ENCODE measurements at places on chromosomes 16 and 17.

DNA sequence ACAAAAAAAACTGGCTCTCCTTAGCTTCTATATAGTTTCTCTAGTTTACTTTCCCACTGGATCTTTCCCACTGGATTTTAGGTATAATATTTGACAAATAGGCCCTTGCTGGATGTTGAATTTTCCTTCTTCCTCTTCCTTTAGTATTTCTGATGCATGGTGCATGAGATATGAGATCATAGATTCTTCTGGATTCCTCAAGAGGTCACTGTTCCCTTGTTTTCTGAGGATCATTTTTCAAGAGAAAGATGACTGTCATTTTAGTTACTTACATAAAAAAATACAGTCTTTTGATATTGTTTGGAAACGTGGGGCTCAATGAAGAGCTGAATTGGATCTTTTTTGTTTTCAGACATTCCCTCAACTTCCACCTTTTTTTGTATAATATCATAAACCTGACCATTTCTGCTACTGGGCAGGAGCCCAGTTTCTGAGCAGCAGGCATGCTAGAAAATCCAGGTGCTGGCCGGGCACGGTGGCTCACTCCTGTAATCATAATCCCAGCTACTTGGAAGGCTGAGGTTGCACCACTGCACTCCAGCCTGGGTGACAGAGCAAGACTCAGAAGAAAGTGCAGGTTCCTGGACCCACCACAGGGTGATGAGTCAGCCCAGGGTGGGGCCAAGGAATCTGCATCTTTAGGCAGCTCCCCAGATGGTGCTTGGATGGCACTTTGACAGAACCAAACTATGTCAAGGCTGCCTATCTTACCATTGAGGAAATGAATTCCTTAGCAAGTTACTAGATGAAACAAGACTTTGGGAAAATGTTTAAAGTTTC lies 70.3 kb downstream of the SDR42E1 start:
- no peak for DNase-seq

GRCh38 chr17:58312021-58312630 lies 16.5 kb downstream of the TSPOAP1 start:
- no peak for DNase-seq

DNA sequence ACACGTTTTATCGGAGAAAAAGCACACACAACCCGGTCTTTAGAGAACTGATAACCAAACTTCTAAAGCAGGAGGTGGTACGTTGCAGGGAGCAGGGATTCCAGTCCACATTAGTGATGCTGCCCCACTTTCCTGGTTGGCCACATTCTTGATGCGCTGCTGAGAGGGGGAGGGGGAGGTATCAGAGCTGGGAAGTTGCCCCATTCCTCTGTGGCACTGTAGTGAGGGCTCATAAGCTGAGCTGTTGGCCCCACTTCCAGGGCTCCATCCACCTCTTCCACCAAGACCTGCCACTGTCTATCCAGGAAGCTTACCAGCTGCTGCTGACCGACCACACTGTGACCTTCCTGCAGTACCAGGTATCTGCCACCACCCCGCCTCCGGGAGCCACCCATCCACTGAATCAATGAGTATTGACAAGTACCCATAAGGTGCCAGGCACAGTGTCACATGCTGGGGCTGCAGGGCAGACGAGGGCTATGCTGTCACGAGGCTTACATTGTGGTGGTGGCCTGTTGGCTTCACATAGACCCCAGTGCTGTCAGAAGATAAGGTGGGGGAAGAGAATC lies 1.1 kb downstream of the TSEN54 start:
- no peak for DNase-seq

DNA sequence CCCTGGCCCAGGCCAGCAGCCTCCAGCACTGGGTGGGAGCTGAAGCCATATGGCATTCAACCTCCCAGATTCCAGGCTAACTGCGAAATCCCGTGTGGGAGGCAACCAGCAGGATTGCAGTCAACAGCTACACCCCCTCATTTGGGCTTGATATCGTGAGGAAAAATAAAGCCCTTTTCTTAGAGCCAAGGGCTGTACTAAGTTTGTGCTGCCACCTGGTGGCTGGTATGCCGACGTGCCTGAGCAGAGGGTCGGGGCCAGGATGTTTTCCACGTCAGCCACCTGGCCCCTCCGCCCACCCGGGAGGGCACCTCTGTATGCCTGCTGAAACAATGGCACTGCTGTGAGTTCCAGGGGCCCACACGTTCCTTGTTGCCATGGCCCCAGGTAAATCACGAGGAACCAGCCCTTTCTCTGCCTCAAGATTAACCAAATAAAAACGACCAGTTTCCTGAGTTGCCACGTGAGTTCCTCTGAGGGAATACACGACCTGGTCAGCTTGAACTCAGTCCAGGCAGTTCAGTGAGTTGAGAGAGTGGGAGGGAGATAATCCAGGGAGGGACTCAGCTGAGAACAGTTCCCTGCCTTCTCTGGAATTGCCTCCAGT lies 9.0 kb downstream of the TMEM98 start:
- peak; percentile 46 for DNase-seq

DNA sequence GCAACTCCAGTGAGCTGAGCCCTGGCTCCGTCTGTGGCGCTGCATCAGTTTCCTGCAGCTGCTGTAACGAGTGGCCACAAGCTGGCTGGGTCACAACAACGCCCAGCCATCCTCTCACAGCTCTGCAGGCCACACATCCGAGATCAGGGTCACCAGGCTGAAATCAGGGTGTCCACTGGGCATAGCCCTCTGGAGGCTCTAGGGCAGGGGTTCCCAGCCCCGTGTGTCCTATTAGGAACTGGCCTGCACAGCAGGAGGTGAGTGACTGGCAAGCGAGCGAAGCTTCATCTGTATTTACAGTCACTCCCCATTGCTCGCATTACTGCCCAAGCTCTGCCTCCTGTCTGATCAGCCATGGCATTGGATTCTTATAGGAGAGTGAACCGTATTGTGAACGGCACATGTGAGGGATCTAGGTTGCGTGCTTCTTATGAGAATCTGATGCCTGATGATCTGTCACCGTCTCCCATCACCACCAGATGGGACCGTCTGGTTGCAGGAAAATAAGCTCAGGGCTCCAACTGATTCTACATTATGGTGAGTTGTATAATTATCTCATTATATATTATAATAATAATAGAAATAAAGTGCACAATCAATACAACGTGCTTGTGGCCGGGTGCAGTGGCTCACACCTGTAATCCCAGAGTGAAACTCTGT lies 176.5 kb downstream of the SEC14L1 start:
- DNase-seq, result no peak

- no peak for DNase-seq
Measured at GRCh38 chr16:54072237-54072636, 214.3 kb downstream of the IRX3 start.

DNA sequence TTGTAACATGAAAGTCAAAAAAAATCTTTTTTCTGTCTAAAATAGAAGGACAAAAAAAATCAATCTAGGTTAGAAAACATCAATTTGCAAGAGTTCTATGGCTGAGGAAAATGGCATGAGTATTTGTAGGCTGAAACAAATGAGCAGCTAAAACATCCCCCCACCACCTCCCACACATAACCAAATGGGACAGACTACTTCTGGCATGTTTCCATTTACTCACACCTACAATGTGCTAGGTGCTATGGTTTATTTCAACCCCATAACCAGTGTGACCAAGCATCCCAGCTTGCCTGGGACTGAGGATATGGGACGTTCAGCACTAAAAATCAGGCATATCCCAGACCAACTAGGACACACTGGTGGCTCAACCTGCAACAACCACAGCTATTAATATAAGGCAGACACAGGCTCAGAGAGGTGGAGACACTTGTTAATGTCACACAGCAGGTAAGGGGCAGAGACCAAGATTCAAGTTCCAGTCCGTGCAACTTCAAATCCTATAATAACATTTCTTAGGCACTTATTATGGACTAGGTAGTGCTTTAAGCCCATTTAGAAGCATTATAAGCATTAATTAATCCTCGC lies 96.0 kb downstream of the XYLT1 start:
- DNase-seq, result no peak

GRCh38 chr16:88686062-88686438 lies 257 bp downstream of the SNAI3 start:
- DNase-seq, result no peak

- no peak for DNase-seq
Measured at GRCh38 chr17:41483531-41483930, 2.6 kb upstream of the KRT35 start.

DNA sequence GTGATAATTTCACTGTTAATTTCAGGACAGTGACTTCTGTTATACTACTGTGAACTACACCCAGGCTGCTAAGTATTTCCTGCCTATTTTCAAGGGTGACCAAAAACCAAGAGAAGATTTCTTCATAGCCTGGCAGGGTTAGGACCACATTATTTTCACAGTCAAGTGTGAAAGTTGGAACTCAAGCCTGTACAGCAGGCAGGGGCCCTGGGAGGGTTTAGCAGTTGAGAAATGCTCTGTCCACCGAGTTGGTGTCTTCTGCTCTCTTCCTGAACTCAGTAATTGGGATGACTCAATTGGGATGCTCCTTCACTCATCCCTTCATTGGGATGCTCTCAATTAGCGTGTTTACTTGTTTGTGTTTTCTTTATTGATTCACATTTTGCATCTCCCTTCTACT lies 347.3 kb upstream of the CDH11 start:
- no peak for DNase-seq

- no peak for DNase-seq
Measured at GRCh38 chr17:48500435-48501426, 30.1 kb downstream of the HOXB1 start.

DNA sequence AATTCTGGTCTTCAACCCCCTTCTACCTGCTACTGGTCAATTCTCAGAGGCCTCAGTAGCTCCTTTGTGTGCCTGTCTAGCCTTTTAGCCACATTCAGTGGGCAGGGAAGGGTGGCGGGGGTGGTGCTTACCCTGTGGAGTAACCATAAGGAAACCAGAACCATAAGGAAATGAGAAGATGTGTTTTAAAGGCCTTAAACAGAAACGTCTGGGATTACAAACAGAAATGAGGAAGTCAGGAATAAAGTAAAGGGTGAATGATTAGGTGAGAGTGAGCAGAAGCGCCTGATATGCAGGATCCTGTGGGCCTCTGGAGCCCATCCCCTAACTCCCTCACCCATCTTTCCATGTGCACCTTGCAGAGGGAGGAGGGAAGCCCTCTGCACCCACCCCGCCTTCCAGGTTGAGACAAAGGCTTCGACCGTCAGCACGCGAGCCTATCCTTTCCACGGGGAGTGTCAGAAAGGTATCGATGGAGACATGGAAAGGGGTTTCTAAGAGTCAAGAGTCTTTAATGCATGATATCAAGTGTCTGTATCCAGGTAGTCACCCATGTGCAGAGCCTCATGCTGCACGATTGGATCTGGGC lies 20.4 kb downstream of the KIAA0513 start:
- DNase-seq, result no peak

DNA sequence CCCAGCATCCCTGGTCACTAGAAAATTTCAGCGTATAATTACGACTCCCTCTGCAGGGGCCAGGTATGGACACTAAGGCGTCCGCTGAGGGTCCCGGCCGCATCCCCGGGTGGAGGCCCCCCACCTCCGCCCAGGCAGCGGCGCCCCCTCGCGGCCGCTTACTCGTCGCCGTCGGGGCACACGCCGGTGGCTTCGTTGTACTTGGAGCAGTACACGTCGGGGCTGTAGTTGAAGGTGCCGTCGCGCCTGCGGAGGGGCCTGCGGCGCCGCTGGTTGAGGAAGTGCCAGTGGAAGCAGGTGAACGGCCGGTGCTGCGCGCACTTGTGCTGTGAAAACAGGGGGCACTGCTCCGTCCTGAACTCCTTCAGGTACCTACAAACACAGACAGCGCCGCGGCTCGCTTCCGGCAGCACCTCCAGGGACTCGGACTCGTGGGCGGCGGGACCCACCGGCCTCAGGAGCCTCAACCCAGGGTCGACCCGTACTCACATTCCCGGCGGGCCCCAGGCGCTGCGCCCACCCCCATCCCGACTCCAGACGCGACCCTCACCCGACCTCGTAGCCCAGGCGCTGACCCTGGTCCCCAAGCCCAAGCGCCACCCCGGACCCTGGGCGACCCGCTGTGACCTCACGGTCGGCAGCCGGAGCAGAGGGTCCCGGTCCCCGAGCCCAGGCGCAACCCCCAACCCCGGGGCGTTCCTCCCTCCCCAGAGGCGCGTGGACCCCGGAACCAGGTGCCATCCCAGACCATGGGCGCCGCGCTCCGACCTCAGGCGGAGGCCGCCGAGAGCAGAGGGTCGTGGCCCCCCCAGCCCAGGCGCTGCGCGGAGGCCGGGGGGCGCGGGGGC lies 596 bp downstream of the UNKL start:
- peak; percentile 43 for DNase-seq

DNA sequence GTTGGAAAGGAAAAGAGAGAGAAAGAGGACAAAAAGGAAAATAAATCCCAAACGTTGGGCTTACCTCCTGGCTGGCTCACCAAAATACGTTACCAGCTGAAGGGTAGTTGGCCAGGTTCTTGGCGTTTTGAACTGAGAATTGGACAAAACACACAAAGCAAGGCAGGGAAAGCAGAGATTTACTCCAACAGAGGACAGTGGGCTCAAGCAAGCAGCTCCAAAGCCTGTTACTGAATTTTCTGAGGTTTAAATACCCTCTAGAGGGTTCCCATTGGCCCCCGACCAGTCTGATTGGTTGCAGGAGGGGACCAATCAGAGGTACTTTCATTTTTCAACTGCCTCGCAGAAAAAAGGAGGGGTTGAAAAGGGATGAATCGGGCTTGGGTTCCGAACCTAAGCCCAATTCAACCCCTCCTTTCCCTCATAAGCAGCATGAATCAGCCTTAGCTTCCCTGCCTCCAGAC lies 55.6 kb upstream of the ALOX12 start:
- DNase-seq, result no peak

DNA sequence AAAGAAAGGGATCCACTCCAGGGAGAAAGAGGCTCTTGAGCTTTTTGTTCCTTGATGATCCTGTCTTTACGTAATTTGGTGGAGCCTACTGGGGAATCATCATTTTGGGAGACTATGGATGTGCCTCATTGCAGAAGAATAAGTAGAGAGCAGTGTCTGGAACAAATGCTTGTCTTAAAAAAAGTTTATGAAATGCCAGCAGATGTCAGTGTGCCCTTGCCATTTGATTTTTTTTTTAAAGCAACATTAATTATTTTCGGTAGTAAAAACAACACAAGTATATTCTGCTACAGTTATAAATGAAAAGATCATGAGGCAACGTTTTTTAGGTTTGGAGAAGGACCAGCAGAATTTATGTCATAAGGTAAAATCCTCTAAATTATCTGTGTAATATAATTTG lies 934.8 kb upstream of the EEF2KMT start:
- no peak for DNase-seq

DNA sequence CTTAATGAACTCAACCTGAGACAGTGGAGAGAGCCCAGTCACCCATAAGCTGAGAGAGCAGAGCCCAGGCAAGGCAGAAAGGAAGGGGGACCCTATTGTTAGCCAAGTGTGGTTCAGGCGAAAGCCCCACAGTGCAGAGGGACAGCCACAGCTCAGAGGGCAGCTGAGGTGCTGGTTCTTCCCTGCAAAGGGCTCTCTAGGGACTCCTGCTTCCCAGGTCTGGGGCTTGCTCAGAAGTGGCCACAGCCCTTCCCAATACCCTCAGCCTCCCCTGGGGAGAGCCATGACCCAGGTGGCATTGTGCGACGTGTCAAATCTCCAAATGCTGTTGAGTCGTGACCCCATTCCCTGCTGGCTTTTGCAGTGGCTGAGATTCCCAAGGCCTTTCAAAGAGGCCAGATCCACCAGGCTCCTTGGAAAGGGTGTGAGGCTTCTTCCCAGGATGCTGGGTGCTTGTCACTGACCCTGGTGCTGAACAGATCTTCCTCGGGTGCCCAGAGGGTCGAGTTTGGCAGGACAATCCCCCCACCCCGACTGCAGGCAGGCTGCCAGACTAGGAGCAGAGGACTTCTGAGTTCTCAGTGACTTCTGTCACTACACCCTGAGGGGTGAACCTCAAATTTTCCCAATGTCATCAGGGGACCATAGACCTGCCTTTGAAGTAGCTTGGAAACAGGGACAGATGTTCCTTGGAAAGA lies 2.5 kb upstream of the CCL17 start:
- no peak for DNase-seq
